ENCODE measurements at places on chromosomes 16 and 17.

- DNase-seq = no peak
Measured at GRCh38 chr16:85638695-85639409, 25.7 kb downstream of the GSE1 start.

- no peak for DNase-seq
Measured at GRCh38 chr17:74815550-74816370, 39.6 kb upstream of the NAT9 start.

GRCh38 chr17:59356543-59357218 lies 25.2 kb downstream of the YPEL2 start:
- DNase-seq = no peak

DNA sequence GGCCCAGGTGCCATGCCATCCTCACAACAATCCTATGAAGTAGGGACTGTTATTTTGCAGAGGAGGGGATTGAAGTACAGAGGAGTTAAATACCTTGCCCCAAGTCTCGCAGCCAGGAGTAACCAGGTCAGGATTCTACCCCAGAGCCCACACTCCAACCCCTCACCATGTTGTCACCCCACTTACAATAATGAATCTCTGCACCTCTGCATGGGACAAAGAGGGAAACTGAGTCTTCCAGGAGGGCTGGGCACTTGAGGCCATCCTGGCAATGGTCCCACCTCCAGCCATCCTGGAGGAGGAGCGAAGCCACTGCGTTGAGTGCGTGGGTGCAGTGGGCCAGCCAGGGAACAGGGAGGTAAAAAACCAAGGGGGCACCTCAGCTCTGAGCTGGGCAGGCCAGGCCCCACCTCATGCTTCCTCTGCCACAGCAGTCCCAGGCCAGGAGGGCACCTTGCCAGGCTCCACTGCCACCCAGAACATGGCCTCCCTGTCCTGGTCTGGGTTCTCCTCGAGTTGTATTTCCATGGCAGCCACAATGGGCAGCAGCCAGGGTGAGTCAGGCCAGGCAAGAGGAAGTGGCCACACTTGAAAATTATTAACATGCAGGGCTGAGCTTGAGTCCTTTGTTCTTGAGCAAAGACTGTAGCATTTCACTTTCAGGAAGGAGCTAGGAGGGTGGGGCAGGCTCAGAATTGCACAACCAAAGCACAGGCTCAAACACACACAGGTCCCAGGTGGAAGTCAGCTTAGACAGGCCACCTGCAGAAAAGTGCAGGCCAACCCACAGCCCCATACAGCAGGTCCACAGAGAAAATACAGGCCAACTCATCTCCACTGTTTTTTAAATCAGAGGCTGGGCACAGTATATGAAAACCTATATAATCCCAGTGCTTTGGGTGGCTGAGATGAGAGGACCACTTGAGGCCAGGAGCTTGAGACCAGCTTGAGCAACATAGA lies 52.1 kb downstream of the CUEDC1 start:
- peak; percentile 48 for DNase-seq

GRCh38 chr16:17510567-17510966 lies 39.8 kb upstream of the XYLT1 start:
- no peak for DNase-seq

- DNase-seq = no peak
Measured at GRCh38 chr17:50908860-50909764, 43.0 kb upstream of the TOB1 start.

GRCh38 chr17:58410714-58411407 lies 6.5 kb downstream of the RNF43 start:
- no peak for DNase-seq

DNA sequence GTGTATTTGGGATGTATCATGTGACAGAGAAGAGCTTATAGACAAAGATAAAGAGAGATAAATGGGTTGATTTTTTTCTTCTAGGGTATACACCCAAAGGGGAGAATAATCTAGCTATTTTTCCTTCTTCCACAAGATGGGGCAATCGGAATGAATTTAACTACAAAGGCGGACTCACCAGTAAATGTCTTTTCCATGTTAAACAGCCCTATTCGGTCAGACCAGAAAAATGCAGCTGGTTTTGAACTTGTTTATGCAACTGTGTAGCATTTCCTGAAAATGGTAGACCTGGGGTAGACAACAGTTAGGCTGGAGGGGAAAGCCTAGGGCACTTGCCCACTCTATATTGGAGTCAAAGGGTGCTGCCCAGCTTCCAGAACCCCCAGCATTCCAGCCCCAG lies 477.1 kb downstream of the TOX3 start:
- no peak for DNase-seq
